ENCODE measurements at places on chromosomes 3 and 15.

DNA sequence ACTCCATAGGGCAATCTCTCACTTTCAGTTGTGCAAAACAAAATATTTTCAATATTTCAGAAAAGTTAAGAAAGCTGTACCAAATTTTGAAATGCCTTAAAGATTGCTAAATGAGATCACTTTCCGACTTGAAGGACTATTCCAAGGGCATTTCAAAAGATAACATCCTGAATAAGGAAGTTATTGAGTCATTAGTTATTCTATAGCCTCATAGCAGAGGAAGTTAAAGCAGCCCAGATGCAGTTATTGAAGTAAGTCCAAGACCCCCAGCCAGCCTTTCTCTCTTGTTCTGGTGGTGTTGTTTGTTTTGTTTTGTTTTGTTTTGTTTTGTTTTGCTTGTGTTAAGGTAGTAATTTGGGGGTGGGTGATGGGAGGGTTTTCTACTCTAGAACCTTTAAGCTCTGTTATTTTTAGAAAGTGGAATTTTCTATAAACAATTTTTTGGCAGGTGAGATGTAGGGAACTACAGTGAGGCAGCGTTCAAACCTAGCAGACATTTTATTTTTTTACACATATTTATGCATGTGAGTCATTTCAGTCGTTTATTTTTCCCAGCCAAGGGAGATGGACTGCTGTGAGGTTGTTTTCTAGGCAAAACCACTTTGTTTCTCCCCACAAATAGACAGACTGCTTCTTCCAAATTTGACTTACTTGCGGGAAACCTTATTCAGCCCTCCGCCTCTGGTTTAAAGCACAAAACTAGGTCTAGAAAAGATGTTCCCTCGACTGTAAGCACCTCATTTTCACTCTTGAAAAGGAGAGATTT, 216.3 kb upstream of the ARPP21 start:
- DNase-seq, result no peak

- no peak for DNase-seq
Measured at GRCh38 chr3:195714380-195715011, 6.3 kb upstream of the MUC20 start.

DNA sequence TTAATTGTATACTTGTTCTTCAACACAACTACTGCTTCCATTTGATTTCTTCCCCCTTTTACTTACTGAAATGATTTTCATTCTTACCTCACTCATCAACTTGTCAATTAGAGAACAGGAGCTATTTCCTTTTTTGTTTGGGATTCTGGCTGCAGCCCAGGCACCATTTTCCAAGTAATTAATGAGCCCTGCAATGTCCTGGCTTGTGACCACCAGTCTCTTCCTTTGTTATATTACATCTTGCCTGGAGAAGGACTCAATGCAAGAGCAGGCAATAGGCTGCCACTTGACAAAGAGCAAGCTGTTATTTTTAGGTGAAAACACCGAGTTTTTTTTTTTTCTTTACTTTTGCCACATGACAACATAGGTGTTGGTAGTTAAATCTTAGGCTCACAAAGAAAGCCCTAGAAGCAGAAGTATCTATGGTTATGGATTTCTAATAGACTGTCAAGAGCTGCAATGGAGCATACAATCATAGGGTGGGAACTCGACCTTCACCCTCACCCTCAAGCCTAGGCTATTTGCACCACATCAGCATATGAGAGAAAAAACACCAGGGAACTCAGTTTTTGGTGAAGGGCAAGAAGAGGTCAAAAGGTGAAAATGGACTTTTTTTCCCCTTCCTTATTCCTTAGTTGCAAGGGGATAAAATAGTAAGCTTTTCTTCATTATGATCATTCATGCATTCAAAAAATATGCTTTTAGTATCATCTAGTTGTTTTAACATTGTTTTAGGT, 114.9 kb downstream of the TNIK start:
- no peak for DNase-seq

DNA sequence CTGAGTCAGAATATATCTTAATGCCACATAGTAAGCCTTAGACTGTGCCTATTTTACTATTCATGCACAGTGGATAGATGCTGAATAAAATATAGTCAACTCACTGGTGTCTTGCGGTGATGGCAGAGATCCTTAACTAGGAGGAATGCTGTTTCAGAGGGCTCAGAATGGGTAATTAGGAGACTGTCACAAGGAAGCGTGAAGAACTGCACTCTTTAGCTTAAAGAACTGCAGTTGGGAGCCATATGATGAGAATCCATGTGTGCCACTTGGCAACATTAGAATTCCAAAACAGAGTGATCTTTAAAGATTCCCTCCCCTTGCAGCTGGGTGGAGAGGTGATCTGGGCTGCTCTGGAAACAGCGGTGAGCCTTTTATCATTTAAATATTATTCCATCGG, 357.6 kb downstream of the MCTP2 start:
- DNase-seq, result no peak

DNA sequence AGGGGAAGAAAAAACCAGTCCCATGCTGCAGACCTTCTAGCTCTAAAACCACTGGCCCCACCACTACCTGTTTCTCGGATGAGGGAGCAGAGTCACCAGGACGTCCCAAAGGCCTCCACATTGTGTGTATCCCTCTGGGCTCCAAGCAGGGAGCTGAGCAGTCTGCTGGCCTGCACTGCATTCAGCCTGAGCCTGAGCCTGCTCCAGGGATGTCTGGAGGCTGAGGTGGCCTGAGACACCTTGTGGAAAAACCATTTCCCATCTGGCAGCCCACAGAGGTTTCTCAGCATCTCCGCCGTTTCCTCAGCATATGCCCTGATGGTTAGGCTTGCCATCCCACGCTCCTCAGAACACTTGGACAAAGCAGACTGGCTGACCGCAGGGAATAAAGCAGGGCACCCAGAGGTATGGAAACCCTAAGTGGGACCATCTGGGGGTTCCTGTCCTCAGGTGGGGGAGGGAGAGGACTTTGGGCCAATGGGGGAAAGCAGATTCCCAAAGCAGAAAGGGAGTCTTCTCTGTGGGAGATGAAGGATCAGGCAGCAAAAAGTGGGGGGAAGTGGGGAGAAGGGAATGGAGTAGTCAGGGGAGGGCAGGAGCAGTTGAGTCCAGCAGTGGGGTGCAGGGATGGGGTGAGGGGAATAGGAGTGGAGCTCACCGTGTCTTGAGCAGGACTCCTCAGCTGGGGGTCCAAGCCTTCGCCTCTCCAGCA, at the start of gene CILP:
Gene CILP, minus strand, starts transcription at position 704 of the 712 bp plus-strand sequence. CDS start 1,718 bp downstream, outside the sequence.
- DNase-seq, result no peak

- DNase-seq, result no peak
Measured at GRCh38 chr15:25469377-25469776, 30.6 kb upstream of the UBE3A start.

DNA sequence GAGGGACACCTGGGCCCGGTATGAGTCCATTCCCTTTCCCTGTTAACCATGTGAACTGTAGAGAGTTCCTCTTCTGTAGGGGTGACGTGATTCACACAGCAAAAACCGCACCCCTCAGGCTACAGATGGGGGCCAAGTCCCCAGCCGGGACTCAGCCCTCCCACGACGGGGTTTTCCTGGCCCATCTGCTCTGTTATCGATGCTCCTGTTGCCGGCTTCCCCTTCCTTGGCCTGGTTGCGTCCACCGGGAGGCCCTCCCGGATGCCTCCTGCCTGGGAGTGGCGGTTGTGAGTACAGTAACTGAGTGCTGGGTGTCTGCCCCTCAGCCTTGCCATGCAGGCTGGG, 817 bp upstream of the PLXNA1 start:
- DNase-seq, result peak; percentile 60

DNA sequence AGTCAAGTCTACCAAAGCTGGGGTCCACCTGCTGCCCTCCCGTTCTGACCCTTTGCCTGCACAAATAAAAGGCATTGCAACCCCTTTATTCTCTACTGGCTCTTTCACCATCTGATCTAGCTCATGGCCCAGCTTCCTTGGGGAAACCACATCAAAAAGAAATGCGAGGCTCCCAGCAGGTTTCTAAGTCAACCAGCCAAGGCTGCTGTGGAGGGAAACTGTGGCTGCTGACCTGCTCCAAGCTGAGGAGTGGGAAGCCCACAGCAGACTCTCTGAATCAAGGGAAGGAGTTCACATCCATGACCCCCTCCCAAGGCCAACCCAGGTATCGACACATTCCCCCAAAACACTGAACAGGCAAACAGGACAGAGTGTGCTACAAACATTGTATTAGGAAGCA, 25.2 kb upstream of the SLCO2A1 start:
- no peak for DNase-seq

DNA sequence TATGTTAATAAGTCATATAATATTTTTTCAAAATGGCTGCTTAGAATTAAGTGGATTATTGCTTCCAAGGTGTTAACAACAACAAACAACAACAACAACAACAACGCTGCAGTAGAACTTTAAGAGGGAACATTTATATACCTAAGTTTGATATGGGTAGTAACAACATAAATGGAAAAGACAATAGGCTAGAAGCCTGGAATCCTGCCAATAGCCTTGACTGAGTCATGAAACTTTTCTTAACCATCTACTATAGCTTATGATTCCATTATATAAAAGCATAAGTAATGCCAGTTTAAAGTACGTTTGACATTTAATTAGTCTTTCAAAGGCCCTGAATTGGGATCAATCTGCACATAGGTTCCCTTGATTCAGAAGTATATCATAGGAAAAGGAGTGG, 31.2 kb downstream of the SATB1 start:
- no peak for DNase-seq

DNA sequence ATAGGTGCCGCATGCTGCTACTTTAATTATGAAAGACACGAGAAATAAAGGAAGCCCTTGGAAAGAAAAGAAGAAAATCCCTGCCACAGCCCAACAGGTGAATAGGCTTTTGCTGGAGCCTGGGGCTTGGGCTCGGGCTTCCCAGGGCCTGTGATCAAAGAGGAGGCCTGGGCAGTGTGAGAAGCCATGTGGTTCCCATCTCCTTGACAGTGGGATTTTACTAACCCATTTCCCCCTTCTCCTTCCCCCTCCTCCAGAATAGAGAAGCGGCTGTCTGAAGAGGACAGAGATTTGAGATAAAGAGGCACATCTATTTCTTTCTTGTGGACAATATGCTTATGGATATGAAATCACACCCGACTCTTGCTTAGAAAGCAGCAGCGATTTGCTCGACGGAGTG, 369.1 kb downstream of the MCTP2 start:
- no peak for DNase-seq

DNA sequence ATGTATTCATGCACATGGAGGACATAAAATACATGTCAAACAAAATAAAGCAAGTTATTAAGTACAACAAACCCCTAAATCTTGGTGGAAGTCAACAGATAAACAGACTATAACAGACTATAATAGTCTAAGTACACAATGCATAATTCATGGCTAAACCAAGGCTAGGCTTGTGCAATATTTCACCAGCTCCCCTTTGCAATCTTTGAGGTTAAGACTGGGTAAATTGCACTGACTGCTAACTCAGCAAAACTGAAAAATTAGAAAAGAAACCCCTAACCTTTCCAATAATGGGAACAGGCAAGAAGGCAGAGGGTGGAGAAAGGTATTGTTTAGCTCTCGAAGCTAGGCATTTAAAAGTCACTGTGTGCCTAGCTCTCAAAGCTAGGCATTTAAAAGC, 304.9 kb upstream of the WNT5A start:
- DNase-seq, result no peak

GRCh38 chr3:37715358-37715757, 146.3 kb upstream of the CTDSPL start:
- DNase-seq, result no peak

GRCh38 chr3:164451072-164451910, 627.0 kb downstream of the SI start:
- peak; percentile 56 for DNase-seq

Data from NCI-H146 (cell line).